ENCODE measurements at places on chromosomes 1 and 21. TPM values are rescaled to one million over a fixed set of nuclear protein-coding genes. Genes with fewer than 3 reads are reported as not detected.

Gene LENEP
- 3.9 TPM for total RNA-seq

Gene PKNOX1
- 8.9 TPM for total RNA-seq

Gene PGBD5
- total RNA-seq: 0.79 TPM

Gene CD1D
- total RNA-seq: not detected

Gene LDLRAD1
- not detected for total RNA-seq

Gene NBPF3
- total RNA-seq: 8.2 TPM

Gene ESPN
- not detected for total RNA-seq

Gene KRTAP19-3
- not detected for total RNA-seq

Gene TENT5C
- total RNA-seq: 0.39 TPM

Data from placental epithelial cell (primary cell).